ENCODE measurements at places on chromosomes 3 and 15.

GRCh38 chr3:172034786-172035685 lies 4.3 kb upstream of the FNDC3B start:
- DNase-seq = peak; percentile 48

GRCh38 chr3:189824629-189825312 lies 193.6 kb downstream of the TP63 start:
- no peak for DNase-seq

DNA sequence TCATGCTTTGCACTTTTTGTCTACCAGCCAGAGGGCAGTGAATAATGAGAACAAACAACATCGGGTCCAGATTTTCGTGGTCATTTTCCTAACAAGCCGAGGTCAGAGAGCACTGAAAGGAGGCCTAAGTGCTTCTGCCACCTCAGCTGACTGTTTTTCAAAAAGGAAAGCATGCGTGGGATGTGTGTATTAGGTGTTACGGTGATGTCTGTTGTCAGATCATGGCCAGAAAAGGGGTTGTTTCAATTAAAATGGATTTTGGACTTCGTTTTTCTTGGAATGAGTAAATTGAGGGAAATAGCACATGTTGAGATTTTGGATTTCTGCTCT lies 99.5 kb downstream of the APBA2 start:
- no peak for DNase-seq

- DNase-seq = no peak
Measured at GRCh38 chr3:38158472-38158871, 6.9 kb upstream of the OXSR1 start.

GRCh38 chr3:141368062-141368924 lies at the start of gene ZBTB38:
TSS of gene ZBTB38 (plus strand) at chr3:141368504. CDS start at chr3:141442389, 73,885 bp downstream.
- DNase-seq = no peak

- no peak for DNase-seq
Measured at GRCh38 chr3:111128884-111129283, 57.3 kb downstream of the NECTIN3 start.

DNA sequence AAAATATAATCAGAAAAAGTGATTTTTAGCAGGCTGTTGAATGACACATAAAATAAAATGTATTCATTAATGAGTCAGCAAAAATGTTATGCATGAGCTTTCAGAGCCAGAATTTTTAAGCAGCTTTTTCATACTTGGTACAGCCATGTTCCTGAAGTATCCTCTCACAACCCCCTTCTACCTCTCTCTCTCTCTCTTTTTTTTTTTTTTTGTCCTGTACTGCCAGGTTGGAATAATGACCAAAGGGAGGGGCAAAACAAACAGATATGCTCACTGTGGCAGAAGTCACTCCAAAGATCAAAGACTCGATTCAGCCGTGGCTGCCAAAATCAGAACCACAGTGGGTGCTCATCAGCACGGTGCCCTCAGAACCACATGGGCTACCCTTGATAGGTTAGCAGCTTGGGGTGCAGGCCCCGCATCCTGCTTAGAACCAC lies 383.0 kb downstream of the ZBTB20 start:
- DNase-seq = no peak

DNA sequence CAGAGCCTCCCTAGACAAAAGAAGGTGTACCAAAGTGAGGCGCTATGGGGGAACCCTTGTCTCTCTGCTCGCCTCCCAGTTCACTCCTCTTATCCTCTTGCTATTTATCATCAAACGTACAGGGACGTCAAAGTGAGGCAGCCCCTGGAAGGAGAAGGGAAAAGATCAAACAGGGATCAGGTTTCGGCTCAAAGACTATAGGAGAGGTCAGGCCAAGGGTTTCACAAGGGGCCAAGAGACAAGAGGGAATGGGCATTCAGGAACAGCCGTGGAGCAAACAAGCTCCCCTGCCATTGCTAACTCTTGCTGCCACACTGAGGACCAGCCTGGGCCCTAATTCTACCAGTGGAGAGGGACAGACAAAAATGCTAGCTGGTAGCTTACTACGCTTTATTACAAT lies 168.7 kb downstream of the GREM1 start:
- no peak for DNase-seq

GRCh38 chr15:47673232-47673761 lies 44.0 kb upstream of the SEMA6D start:
- no peak for DNase-seq

DNA sequence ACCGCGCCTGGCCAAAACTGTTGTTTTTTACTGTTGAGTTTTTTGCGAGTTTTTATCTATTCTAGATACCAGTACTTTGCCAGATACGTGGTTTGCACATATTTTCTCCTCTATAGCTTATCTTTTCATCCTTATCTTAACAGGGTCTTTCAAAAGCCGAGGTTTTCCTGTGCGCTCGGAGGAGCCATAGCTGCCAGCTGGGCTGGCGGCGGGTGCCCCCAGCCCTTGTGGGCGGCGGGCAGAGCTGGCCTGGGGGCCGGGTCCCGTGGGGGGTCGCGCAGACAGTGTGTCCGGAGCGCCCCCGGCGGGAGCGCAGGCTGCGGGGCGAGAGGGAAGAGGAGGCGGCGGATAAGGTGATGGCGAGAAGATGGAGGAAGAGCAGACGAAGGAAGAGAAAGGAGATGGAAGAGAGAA lies 11.1 kb upstream of the EIF4A2 start:
- no peak for DNase-seq

DNA sequence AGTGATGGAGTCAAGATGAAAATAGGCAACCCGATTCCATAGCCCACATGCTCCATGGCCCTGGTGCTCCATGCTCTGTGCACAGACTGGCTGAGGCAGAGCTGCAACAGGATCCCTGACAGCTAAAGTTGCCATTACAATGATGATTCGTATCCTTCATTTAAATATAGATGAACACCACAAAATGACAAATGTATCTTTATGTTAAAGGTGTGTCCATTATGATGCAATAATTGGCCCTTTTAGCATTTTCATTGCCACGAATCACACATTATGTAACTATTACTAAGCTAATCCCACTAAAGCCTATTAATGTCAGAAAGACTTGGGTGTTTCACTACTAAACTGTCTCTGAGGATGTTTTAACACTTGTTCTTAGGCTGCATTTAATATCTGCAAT lies 270.2 kb upstream of the THBS1 start:
- no peak for DNase-seq

DNA sequence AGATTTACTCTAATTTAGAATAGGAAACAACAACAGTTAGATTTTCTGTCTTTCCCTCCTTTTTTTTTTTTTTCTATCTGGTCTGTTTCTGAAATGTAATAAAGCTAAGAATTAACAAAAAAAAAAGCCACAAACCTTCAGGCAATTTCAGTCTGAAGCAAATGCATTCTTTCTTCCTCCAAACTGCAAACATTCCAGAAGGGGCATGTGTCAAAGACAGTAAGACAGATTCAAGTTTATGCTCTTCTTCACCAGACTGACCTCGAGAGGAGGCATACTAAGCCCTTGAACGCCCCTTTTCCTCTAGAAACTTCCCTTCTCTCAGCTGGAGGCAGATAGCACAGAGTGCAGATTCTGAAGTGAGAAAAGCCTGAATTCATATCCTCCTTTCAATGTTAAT lies 654.6 kb upstream of the LMCD1 start:
- DNase-seq = no peak

- no peak for DNase-seq
Measured at GRCh38 chr15:37015451-37015850, 84.9 kb downstream of the MEIS2 start.

GRCh38 chr15:56869573-56869972 lies 48.9 kb upstream of the TCF12 start:
- DNase-seq = peak; percentile 49

- DNase-seq = no peak
Measured at GRCh38 chr3:173439004-173439403, 41.5 kb downstream of the NLGN1 start.

GRCh38 chr3:45962033-45962432 lies 18.8 kb downstream of the CXCR6 start:
- DNase-seq = peak; percentile 71

DNA sequence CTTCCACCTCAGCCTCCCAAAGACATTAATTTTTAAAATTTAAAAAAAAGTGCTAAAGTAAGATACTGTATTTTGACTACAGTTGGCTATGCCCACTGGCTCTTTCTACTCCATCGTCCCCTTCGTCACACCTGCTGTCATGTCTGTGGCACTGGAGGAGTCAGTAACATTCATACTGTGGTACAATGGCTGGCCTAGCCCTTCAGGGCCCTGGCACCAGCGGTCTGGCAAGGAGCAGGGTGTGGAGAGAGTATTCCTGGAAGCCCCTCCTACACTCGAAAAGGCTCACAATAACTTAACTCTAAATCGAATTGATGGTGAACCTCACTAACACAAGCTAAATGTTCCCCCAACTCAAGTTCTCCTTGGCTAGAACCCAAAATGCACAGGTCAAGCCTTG lies 89.7 kb upstream of the RASGRF1 start:
- no peak for DNase-seq

DNA sequence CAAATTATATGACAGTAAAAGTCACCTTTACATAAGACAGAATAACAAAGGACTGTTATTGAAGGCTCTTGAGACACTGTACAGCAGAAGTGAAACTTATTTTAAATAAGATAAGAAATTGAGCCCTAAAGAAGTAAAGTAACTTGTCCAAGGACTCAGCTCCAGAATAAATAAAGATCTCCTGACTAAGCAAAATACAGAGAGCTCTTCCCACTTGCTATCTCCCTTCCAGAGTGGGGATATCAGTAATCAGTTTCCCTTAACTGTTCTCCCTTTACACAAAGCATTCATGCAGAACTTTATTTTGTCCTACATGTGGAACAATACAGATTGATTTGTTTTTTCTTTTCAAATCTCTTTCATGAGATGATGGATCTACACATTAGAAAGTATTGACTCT lies 129.5 kb upstream of the BHLHE40 start:
- DNase-seq = no peak

GRCh38 chr3:102017784-102018183 lies 168.5 kb downstream of the NFKBIZ start:
- no peak for DNase-seq

- no peak for DNase-seq
Measured at GRCh38 chr15:54582863-54583643, 604.8 kb downstream of the UNC13C start.

GRCh38 chr15:45100884-45101625 lies 12.9 kb downstream of the DUOX2 start:
- no peak for DNase-seq

- peak; percentile 42 for DNase-seq
Measured at GRCh38 chr3:45976191-45977091, 19.2 kb downstream of the FYCO1 start.

- peak; percentile 60 for DNase-seq
Measured at GRCh38 chr15:63553388-63553791, 43.8 kb upstream of the FBXL22 start.

DNA sequence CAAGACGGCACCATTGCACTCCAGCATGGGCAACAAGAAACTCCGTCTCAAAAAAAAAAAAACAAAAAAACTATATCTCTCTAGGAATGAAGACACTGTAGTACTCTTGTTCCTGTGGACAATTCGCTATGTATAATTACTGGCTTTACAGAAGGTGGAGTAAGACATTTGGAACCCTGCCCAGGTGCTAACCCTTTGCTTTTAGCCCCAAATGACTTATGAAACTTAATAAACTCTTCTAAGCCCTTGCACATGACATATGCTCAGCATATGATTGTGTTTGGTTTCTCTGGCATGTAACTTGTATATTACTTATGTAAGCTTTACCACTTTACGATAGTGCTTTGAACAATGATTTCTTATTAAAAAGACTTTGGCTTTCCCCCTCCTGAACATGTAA lies 27.3 kb upstream of the PRTG start:
- no peak for DNase-seq

GRCh38 chr3:49807431-49808114 lies 4.5 kb downstream of the INKA1 start:
- DNase-seq = no peak

- DNase-seq = no peak
Measured at GRCh38 chr15:69909719-69910444, 187.8 kb downstream of the TLE3 start.

GRCh38 chr3:123750659-123751420 lies 133.3 kb downstream of the MYLK start:
- DNase-seq = no peak

DNA sequence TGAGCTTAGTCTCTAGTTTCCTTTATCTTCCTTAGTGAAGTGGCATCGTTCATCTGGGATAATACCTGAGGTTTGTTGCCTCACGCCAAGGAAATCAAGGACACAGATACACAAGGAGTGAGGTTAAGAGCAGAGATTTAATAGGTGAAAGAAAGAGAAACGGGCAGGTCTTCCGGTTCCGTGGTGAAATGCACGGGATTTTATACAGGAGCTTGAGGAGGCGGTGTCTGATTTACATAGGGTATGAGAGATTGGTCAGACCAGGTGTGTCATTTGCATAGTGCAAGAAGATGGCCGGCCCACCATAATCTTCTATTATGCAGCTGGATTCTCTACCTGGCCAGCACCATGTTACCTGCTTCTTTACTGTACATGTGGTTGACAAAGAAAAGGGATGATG lies 17.2 kb downstream of the ARRDC4 start:
- no peak for DNase-seq

GRCh38 chr15:80911821-80912220 lies 77.8 kb downstream of the MESD start:
- DNase-seq = no peak

DNA sequence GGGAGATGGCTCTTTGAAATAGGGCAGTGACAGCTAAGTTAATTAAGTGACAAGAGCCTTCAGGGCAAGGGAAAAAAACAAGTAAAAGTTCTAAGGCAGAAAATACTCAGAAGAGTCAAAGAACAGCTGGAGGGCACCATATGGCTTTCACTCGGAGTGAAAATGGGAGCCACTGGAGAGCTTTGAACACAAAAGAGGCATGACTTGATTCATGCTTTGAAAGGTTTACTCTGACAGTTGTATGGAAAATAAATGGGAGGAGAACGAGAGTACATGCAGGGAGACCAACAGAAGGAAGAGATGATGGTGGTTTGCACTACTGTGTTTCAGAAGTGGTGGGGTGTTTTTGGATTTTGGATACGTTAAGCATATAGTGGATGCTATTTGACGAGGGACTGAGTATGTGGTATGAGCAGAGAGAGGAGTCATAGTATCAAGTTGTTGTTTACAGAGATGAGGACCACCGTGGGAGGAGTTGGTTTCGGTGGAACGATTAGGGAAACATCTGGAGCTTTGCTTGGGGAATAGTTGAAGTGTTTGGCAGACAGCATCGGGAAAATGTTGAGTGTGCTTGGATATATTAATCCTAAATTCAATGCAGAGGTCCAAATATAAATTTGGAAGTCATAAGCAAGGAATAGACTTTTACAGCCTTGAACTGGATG lies 411.5 kb downstream of the GABRG3 start:
- no peak for DNase-seq

- DNase-seq = peak; percentile 84
Measured at GRCh38 chr3:179969525-179969924, 67.2 kb downstream of the PEX5L start.

DNA sequence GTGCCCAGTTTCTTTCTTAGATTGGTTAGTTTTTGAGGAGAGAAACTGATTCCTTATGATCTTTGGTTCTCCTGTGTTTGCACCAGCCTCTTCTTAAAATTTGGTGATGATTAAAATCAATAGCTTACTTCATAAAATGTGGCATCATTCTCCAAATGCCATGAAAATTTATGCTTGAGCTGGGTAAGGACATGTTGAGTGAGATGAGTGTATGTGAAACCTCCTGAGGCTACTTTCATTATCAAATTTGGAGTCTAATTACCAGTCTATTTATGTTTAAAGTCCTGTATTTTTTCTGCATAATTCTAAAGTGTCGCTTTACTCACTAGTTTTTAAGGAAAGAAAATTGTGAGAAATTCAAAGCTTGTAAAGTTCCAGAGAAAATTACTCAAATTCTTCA lies 102.1 kb downstream of the DIPK2A start:
- no peak for DNase-seq

Measured in activated CD4-positive, alpha-beta T cell treated with anti-CD3 and anti-CD28 coated beads, Interleukin-10, Interleukin-2, amounts not matched to agents 100 ng/mL and 50 ng/mL, durations not matched to agents 16 hours and 8 hours (primary cell).